Stimulated activated CD8-positive, alpha-beta memory T cell treated with anti-CD3 and anti-CD28 coated beads, Interleukin-7, amount 100 ng/mL, for 48 hours (primary cell): ENCODE measurements at places on chromosomes 11 and 22.

DNA sequence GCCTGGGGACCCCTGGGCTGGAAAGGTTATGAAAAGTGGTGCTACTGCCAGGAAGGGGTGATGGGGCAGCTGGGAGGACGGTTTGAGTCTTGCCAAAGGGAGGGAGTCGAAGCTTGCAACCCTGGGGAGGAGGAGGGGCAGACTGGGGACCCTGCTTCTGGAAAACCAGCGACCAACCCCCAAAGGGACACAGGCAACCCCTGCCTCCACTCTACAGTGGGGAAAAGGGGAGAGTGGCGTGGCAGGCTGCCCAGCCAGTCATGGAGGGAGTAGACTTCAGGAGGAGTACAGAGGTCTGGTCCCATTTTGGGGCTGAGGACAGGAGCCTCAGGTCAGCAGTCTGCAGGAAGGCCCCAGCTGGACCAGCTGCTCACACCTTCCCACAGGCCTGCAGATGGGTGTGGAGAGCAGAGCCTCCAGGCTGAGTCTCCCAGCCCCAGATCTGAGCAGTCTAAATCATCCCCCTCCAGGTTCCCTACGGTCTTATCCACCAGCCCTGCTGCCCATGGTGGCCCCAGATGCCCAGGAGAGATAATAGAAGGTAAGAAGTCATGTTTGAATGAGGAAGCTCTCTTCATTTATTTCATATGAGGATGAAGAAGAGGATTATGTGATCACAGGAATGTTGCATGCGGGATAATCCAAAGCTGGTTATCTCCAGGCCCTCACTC lies 3.3 kb downstream of the DDT start:
- DNase-seq, result no peak

GRCh38 chr11:44848203-44848962 lies 102.3 kb downstream of the TP53I11 start:
- DNase-seq, result no peak

- no peak for DNase-seq
Observed at GRCh38 chr11:10459029-10459970, 4.2 kb downstream of the AMPD3 start.

GRCh38 chr22:32751065-32751767 lies 50.3 kb upstream of the TIMP3 start:
- no peak for DNase-seq

GRCh38 chr11:534396-535209 lies 773 bp downstream of the HRAS start:
- no peak for DNase-seq

GRCh38 chr11:35511666-35512065 lies 13.8 kb downstream of the PAMR1 start:
- DNase-seq, result no peak

GRCh38 chr11:111018566-111018965 lies 227.0 kb upstream of the POU2AF2 start:
- no peak for DNase-seq

DNA sequence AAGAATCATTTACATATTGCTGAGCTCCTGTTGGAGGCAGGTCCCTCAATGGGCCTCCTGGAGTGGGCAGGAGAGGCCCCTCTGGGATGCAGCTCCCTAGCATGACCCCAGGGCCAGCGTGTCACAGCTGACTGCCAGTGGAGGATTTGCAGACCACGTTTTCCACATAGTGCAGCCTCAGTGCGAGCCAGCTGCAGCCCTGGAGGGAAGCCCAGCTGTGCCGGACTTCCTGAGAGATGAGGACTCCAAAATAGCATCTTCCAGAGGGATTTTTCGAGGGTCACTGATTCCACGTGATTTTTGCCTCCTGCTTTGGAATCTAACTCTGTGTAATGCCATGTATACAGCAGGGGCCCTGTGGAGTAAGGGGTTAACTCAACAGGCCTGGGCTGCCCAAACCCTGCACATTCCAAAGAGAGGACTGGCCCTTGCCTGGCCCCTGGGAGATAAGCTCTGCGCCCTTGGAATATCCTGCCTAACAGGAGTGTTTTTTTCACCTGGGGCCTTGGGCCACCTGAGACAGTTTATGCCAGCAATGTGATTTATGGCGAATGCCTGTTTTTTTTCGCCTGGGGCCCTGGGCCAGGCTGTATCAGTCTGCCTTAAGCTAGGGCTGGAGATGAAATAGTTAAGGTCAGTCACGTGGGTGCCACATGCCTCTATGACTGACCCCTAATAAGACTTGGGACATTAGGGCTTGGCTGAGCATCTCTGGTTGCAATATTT lies 47.4 kb downstream of the RPS6KA4 start:
- DNase-seq, result no peak

DNA sequence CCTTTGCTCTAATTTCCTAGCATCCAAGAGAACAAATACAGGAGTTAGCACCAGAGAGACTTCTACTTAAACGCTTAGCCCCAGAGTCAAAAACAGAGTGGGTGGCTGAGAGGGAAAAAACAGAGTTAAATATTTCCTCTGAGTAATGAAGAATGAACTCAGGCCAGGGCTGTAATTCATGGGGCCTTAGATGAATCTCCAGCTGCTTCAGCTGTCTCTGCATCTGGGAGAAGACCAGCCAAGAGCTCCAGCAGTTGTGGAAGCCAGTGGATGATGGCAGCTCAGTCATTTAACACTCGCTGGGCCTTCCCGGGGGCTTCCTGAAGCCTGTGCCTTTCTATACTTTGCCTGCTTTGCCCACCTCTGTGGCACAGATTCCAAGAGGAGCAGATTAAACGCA lies 5.7 kb upstream of the ADAMTS15 start:
- DNase-seq, result no peak

GRCh38 chr22:46229701-46230100 lies 20.4 kb downstream of the CDPF1 start:
- no peak for DNase-seq

- no peak for DNase-seq
Observed at GRCh38 chr11:84292006-84292405, 1005.8 kb upstream of the CCDC90B start.

DNA sequence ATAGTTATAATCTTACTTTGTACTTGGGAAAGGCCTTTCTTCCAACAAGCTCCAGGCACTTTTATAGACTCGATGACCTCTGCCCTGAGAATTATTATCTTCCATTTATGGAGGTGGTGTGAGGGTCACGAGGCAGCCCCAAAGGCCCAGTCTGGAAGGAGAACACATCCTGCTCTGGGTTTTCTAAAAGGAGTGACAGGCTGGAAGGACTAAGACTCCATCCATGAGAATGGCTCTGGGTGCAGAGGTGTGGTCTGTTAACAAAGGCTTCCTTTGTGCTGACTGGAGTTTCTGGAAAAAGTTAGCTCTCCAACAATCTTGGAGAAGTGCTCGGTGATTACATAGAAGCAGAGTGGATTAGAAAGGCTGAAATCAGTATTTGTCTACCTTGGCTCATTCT lies 74.7 kb upstream of the SESN3 start:
- DNase-seq, result no peak

- no peak for DNase-seq
Observed at GRCh38 chr11:103274025-103274424, 164.8 kb downstream of the DYNC2H1 start.

- no peak for DNase-seq
Observed at GRCh38 chr11:11025087-11025486, 167.2 kb upstream of the ZBED5 start.

- DNase-seq, result no peak
Observed at GRCh38 chr11:8721609-8722500, 39.3 kb downstream of the RPL27A start.

GRCh38 chr11:3101921-3102640 lies 44.9 kb upstream of the CARS1 start:
- DNase-seq, result no peak

- no peak for DNase-seq
Observed at GRCh38 chr22:27247701-27248434, 553.7 kb downstream of the MN1 start.

GRCh38 chr11:43735961-43736360 lies 55.4 kb downstream of the HSD17B12 start:
- no peak for DNase-seq

- no peak for DNase-seq
Observed at GRCh38 chr22:46649141-46650077, 29.2 kb downstream of the GRAMD4 start.

DNA sequence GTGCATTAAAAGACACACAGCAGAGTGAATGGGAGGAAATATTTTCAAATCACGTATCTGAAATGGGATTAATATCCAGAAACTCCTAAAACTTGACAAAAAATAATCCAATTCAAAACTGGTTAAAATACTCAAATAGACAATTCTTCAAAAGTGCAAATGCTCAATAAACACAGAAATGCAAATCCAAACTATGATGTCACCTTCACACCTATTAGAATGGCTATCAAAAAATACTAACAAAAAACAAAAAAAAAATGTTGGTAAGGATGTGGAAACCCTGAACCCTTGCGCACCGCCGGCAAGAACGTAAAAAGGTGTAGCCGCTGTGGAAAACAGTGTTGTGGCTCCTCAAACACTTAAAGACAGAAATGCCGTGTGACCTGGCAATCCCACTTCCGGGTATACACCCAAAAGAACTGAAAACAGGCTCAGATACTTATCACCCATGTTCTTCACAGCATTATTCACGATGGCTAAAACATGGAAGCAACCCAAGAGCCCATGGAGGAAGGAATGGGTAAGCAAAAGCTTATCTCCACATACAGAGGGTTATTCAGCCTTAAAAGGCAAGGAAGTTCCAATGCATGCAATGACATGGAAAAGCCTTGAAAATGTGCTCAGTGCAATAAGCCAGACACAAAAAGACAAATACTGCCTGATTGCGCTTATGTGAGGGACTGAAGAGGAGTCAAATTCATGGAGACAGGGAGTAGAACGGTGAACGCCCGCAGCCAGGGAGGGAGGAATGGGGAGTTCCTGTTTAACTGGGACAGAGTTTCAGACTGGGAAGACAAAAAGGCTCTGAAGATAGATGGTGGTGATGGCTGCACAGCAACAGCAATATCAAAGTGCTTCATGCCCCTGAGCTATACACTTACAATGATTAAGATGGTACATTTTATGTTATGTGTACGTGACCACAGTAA lies 19.6 kb downstream of the BRD1 start:
- DNase-seq, result no peak

DNA sequence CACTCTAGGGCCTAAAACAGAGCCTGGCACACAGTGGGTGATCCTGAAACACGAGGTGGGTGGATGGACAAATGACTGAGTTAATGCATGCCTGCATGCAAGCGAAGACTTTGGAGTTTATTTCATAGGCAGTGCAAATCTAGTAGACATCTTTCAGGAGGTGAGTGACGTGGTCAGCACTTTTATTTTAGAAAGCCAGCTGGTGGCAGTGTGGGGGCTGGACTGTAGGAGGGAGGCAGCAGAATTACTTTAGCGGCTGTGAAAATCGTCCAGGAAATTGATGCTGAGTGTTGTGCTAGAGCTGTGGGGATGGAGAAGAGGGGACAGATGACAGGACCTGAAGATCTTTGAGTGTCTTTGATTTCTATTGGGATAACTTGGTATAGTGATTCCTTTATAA lies 47.1 kb downstream of the BMAL1 start:
- DNase-seq, result no peak

- no peak for DNase-seq
Observed at GRCh38 chr11:12871788-12872321, 137.3 kb upstream of the RASSF10 start.

GRCh38 chr11:66317723-66318599 lies 1.1 kb upstream of the CD248 start:
- no peak for DNase-seq

GRCh38 chr11:33709466-33709865 lies 8.8 kb upstream of the C11orf91 start:
- DNase-seq, result no peak

- DNase-seq, result no peak
Observed at GRCh38 chr11:98944461-98944860, 76.3 kb upstream of the CNTN5 start.

DNA sequence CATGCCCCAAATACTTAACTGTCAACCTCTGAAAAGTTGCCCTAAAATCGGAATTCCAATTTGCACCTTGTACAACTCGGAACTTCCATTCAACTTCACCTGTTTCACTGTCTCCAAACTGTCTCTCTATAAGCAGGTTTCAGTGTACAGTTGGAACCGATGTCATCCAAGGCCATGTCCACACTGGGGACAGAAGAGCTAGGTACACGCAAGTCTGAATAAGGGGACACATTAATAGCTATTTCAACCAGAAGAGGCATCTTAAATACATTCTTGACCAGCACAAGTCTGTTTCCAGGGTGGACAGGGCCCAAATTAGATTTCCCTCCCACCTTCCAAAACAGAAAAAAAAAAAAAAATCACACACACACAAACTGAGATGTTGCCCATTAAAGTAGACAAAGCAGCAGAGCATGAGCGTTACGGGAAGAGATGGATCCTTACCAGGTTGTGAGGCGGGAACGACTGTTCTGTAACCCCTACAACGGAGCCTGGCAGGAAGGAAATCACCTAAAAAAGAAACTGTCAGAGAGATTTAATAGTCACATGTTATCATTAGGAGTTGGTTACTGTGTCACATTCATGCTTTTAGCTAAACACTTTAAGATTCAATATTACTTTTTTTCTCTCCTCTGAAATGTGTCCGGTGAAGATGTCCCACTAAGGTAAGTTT lies 1.7 kb downstream of the CREBZF start:
- no peak for DNase-seq

DNA sequence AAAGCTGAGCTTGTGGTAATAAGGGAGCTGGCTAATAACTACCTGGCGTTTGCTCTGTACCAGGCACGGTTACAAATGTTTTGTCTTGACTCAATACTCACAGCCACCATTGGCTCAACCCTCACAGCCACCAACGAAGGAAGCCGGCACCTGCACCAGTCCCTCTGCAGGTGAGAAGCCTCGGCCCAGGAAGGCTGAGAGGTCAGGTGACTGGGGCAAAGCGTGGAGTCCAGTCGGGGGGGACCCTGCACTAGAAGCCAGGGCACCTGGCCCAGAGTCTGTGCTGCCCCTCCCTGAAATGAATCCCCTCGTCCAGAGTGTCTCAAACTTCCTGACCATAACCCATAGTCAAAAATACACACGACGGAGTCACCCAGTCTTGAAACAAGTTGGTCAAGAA lies 90.1 kb downstream of the PHF21B start:
- DNase-seq, result no peak
